ENCODE measurements at places on chromosomes 3 and 15.

GRCh38 chr3:131555456-131555855 is 52.7 kb upstream of the MRPL3 start:
- no peak for DNase-seq

GRCh38 chr3:76615719-76616118 is 424.2 kb upstream of the ROBO2 start:
- no peak for DNase-seq

DNA sequence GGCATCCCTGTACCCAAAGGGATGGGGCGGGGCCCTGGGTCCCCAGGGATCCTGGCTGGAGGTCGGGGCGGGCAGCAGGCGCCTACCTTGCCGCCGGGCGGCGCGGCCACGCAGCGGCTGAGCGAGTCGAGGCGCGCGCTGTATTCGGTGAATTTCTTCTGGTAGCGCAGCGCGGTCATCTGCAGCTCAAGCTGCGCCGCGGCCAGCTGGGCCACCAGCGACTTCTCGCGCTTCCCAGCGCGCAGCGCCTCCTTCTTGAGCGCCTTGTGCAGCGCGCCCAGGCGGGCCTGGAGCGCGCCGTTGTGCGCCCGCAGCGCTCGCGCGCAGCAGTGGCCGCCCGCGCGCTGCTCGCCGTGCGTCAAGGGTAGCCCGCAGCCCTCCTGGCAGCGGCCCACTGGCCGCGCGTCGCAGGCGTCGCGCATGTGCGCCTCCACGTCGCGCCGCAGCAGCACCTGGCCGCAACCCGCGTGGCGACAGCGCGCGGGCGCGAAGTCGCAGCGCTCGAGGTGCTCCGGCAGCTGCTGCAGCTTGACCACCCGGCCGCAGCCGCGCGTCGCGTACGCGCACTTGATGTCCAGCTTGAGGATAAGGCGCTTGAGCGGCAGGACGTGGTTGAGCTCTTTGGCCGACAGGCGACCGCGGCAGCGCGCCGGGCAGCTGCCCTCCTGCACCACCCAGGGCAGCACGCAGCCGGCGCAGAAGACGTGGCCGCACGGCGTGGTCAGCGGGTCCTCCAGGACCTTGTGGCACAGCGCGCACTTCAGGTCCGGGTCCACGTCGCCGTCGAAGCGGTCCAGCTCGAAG is 522 bp downstream of the PDZRN3 start:
- no peak for DNase-seq

GRCh38 chr15:68315035-68315434 is 37.5 kb downstream of the FEM1B start:
- DNase-seq = no peak

GRCh38 chr3:64815195-64815631 is 127.4 kb upstream of the ADAMTS9 start:
- DNase-seq = no peak

GRCh38 chr3:150006794-150007193 is 36.1 kb upstream of the PFN2 start:
- no peak for DNase-seq

DNA sequence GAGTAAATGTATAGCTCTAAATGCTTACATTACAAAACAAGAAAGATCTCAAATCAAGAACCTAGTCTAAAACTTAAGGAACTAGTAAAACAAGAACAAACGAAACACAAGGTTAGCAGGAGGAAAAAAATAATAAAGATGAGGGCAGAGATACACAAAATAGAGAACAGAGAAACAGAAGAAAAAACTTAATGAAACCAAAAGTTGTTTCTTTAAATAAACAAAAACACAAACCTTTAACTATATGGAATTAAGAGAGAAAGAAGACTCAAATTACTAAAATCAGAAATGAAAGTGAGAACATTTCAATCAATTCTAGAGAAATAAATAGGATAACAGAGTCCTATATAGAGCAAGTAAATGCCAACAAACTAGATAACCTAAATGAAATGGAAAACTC is 59.6 kb downstream of the DLG1 start:
- no peak for DNase-seq

DNA sequence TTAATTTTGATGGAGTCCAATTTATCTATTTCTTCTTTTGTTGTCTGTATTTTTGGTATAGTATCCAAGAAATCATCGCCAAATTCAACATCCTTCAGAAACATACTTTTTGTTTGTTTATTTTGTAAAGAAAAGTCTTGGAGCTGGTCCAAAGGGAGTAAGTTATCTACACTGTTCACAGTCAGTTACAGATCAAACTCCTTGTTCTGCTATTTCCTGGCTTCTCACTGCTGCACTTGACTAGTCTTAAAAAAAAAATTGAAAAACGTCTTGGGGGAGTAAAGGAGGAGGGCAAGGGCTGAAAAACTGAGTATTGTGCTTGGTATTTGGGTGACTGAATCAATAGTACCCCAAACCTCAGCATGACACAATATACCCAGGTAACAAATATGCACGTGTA is 105.6 kb downstream of the NFKBIZ start:
- DNase-seq = no peak

GRCh38 chr15:34850121-34850520 is 54.8 kb upstream of the ACTC1 start:
- no peak for DNase-seq

GRCh38 chr3:28476194-28476593 is 127.6 kb upstream of the AZI2 start:
- DNase-seq = no peak

GRCh38 chr3:188338086-188338485 is 184.1 kb downstream of the LPP start:
- no peak for DNase-seq

DNA sequence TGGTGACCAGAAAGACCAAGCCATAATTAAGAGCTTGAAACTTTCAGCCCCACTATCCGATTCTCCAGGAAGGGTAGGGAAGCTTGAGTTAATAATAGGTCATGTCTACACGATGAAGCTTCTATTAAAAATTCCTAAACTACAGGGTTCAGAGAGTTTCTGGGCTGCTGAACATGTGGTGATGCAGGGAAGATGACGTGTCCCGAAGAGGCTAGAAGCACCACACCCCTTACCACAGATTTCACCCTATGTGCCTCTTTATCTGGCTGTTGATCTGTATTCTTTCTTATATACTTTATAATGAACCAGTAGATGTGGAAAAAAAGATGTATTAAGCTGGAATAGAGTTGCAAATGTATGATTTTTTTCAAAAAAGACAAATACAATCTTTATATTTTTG is 473.4 kb downstream of the NLGN1 start:
- DNase-seq = no peak

DNA sequence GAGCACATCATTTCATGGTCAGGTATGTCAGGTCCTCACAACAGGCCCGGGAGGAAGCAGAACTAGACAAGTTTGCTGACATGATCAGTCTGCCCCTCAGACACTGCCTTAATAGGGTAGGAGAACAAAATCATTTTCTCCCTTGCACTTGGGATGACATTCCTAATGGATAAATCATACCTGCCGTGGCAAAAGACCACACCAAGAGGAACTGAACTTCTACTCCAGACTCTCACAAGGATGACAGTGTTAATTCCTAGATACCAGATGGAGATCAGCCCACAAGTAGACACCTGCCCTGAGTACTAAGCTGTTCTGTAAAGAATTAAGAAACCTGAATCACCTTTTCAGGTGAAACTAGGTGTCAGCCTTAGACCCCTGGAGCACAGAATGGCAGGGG is 19.5 kb downstream of the SIAH2 start:
- no peak for DNase-seq

DNA sequence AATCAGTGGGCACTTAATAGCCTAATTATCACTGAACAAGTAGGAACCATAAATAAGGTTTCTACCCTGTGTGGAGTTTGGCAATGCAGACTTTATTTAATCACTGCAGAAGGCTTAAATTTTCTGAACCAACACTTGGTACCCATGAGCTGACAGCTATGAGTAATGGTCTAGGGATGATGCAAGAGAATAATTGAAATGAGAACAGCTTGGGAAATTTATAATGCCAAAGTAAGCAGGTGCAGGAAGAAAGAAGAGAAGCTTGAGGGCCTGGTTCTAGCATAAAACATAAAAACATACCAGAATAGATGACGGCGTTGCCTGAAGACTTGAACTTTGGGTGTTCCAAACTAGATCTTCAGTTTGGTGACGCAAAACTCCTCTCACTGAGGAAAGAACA is 67.0 kb downstream of the IMPG2 start:
- DNase-seq = no peak

DNA sequence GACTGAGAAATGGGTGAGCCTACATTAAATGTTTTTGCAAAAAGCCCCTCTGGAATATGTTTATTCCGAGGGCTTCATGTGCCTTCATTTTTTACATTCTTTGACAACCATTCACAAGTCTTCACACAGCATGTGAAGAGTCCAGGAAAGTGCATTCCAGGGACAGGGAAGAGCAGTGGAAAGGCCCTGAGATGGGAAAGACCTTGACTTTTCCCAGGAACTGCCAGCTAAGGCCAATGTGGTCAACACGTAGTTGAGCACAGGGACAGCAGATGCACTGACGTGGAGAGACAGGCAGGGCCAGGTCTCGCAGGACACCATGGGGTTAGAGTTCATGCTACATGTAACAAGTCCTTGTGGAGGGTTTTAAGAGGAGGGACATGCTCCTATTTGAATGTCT is 21.7 kb downstream of the SSR3 start:
- DNase-seq = no peak

DNA sequence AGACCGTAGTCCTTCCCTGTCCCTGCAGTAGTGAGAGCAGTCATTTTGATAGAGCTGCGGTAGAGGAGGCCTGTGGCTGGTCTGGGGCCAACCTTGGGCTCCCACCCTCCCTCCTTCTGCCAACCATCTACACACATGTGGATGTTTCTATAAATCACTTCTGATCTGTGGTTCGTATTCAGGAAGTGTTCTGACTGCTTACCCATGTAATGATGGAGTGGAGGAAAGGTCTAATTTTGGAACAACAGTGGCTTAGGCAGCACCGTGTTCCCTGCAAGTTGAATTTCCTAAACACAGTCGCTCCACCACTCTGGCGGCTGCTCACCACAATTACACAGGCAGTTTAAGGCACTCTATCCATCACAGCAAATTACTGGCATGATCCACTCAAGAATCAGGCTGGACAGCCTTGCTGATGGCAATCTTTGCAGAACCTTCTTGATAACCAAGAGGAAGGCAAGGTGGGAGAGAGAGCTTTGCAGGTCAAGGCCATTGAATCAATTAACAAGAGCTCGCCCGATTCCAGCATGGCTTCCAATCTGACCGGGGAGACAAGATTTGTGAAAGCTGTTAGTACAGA is 104.7 kb upstream of the VEPH1 start:
- DNase-seq = no peak

GRCh38 chr3:60610441-60611112 is 640.7 kb downstream of the FHIT start:
- no peak for DNase-seq

DNA sequence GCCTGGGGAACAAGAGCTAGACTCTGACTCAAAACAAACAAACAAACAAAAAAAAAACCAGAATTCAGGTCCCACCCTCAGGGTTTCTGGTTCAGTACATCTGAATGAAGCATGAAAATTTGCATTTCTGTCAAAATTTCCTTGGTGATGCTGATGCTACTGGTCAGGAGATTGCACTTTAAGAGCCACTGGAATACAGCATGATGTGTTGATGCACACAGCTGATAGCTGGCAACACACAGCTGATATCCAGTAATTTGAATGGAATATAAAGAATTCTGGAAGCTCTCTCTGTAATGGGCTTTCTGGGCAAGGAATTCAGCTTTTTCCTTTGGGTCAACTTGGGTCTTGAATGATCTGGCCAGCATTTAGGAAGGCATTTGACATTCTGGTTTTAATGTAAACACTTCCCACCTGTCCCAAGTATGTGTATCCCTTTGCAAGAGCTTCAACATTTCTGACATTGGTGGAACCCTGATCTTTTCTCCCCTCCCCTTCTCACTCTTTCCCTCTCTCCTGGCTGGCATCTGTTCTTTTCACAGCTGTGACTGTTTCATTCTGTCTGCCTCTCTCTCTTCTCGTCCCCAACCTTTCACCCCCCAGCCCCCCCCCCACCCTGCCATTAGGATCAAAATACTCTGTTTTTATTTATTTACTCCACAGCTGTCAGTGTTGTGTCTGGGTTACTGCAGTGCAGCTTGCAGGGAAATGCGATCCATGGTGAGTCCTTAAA is 189.5 kb downstream of the TPRG1 start:
- no peak for DNase-seq

DNA sequence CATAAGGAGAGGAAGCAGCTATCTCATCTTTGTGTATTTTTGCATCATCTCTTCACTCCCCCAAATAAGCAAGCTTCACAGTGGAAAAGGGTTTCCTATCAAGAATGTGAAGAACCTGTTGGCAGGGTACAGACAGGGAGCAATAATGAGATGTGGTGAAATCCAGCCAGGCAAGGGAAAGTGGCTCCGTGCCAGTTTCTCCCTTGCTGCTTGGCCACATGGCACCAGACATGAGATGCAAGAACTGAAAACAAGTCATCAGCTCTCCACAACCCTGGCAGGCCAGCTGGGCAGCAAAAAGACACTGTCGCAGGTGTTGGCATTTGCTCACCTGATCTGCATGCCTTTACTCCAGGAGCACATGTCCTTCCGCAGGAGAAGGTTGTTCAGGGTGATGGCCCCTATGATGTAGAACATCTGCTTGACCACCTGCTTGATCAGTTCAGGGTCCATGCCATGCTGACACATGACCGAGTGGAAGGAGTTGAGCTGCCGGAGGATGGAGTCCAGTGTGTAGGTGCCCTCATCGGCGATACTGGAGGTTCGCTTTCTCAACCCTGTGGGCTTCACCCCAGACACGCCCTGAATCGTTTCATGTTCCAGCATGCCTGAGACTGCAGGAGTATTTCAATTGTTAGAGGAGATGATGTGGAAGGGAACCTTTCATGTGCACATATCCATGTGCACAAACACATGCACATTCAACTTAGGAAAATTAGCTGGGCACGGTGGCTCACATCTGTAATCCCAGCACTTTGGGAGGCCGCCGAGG is 23.3 kb upstream of the MYO5C start:
- DNase-seq = no peak

DNA sequence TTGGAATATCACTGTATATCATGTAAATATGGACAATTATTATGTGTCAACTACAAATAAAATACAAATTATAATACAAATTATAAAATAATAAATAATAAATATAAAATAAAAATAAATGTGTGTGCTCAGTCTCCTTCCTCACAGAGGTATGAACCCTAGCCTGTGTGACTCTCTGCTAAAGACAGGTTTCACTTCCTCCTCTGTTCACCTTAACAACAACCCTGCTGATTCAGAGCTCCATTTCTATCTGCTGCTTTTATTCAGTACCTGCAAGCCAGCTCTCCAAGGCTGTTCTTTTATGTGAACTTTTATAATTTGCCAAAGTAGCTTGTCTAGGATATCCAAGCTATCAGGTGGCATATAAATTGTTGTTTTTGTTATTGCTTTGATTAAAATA is 610.7 kb upstream of the GRM7 start:
- no peak for DNase-seq

GRCh38 chr3:31828007-31828406 is 153.1 kb downstream of the OSBPL10 start:
- DNase-seq = no peak

- DNase-seq = peak; percentile 15
Measured at GRCh38 chr3:182793663-182794454, 555 bp downstream of the ATP11B start.

DNA sequence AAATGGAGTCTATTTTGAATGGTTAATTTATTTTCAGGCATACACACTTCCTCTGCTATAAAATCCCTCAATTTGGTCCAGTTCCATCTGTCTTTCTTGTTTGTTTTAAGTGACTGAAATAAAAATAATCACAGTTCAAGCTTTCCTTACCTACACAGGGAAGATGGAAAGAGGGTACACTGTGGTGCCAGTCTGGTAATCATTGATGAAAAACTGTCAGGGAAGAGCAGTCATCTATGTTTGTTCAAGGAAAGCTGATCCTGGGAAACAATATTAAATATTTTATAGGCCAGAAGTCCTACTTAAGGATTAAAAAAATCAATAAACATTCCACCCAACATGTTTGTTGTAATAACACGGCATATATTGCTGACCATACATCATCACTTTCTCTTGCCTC is 115.2 kb upstream of the KCNMB2 start:
- DNase-seq = no peak
